ENCODE measurements at places on chromosomes 11 and 22. TPM values are rescaled to one million over a fixed set of nuclear protein-coding genes. Genes with fewer than 3 reads are reported as not detected.

Gene NXF1
- 51.4 TPM for total RNA-seq

Gene NLRP14
- total RNA-seq = not detected

Gene NRXN2
- total RNA-seq = 0.17 TPM

Gene ZPR1
- total RNA-seq = 65.1 TPM

Gene KCNJ1
- 0.14 TPM for total RNA-seq

Gene TIMP3
- 158 TPM for total RNA-seq

- DNase-seq = peak; percentile 12
Observed at GRCh38 chr22:48536541-48537342, 1290.9 kb downstream of the BRD1 start.

GRCh38 chr11:47553406-47553743 lies 443 bp upstream of the CELF1 start:
- DNase-seq = no peak

- peak; percentile 30 for DNase-seq
Observed at GRCh38 chr11:60925868-60926267, 1.6 kb downstream of the TMEM132A start.

DNA sequence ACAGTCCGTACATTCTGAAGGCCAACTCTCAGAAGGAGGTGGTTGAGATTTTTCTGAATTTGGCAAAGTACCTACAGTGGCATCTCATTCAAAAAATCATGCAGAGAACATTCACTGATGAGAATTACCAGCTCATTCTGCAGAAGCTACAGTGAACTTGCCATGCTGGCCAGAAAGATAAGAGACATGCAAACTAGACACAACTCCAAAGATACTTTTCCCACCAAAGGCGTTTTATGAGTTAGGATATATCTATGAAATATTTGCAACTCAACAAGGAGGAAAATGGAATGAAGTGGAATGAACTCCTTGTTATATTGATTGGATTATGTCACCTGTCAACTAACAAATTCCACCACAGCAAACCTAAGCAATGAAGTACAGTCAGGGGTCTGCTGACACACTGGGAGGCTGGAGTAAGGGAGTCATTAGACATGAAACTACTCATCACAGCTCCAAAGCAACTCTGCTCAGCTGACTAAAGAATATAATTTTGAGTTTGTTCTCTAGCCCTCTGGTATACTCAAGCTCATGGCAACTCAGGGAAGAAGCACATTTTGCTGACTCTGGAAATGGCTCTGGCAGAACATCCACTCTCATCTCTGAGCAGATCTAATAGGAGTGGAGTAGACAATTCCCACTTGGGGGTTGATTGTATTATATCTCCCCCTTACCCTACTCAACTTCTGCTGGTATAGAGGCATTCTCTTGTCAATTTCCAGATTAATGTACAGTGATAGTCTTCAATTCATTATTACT lies 22.9 kb downstream of the MAML2 start:
- DNase-seq = no peak

GRCh38 chr11:64086258-64087123 lies 50.8 kb downstream of the FLRT1 start:
- DNase-seq = no peak

DNA sequence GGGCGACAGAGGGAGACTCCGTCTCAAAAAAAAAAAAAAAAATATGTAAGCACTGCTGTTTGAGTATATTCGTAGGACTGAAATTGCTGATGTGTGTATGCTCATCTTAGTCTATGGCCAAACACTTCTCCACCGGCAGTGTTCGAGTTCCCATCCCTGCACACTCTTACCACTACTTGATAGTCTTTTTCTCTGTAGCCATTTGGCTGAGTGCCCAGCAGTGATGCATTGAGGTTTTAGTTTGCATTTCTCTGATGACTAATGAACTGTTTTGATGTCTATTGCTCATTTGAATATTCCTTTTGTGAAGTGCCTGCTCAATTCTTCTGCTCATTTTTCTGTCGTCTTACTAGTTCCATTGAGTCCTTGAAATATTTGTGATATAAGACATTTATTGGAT lies 1.9 kb downstream of the TIRAP start:
- peak; percentile 93 for DNase-seq

GRCh38 chr22:49934160-49934890 lies 15.9 kb downstream of the CRELD2 start:
- DNase-seq = peak; percentile 44

- DNase-seq = no peak
Observed at GRCh38 chr11:112658431-112658878, 302.8 kb upstream of the NCAM1 start.

DNA sequence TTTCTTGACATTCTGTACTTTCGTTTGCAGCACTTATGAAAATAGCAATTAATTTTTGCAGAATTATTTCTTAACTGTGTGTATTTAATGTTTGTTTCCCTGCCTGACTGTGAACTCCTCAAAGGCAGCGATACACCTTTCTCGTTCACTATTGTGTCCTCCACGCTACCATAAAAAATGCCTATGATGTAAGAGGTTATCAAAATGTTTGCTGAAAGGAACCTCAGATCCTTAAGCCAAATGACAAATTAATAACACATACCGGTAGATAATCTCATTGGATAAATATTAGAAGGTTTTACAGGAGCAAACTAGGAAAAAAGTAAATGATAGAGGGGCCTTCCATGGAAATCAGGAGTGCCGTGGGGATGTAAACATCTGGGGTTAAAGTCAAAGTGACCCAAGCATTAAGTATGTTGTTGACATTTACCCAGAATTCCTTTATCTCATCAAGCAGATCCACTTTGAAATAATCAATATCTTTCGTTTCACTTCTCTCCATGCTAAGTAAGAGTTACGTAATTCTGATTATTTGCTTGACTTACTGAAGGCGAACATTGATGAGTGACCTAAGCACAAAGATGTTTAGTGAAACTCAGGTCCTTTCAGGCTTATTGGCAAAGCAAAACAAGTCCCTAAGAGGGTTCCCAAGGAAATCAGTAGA lies 2.6 kb upstream of the OOSP3 start:
- no peak for DNase-seq

- DNase-seq = no peak
Observed at GRCh38 chr11:116595305-116595880, 177.4 kb downstream of the BUD13 start.

- peak; percentile 55 for DNase-seq
Observed at GRCh38 chr11:22624742-22625447, 728 bp downstream of the FANCF start.

DNA sequence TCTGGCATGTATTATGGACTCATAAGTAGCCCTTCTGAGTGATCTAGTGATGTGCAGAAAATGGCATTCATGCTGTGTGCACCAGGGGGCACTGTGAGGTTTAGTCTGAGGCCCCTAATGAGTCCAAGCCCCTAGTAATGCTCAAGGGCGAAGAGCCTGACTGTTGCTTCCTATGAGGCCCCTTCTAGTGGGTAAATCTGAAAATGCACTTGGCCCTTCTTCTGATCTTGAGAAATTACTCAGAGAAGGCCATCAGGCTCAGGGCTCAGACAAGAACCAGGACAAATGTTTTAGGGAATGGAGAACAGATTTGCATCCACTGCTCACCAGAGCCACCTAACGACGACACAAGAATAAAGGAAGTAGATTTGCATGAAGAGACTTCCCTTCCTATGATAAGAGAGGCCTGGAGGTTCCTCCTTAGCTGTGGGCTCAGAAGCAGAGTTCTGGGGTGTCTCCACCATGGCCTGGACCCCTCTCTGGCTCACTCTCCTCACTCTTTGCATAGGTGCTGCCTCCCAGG lies 75.8 kb downstream of the GGTLC2 start:
- no peak for DNase-seq

- DNase-seq = no peak
Observed at GRCh38 chr22:28043266-28043665, 124.2 kb upstream of the PITPNB start.

GRCh38 chr11:44224867-44225501 lies 85.0 kb downstream of the ALX4 start:
- no peak for DNase-seq
